ENCODE measurements at places on chromosomes 16 and 17. TPM values are rescaled to one million over a fixed set of nuclear protein-coding genes. Genes with fewer than 3 reads are reported as not detected.

SPN gene
- total RNA-seq = 357 TPM

IGFALS gene
- 0.15 TPM for total RNA-seq

SHISA9 gene
- total RNA-seq = 0.04 TPM

SCRN2 gene
- total RNA-seq = 26.8 TPM

JUP gene
- total RNA-seq = 0.77 TPM

RNF222 gene
- total RNA-seq = 0.10 TPM

DNA sequence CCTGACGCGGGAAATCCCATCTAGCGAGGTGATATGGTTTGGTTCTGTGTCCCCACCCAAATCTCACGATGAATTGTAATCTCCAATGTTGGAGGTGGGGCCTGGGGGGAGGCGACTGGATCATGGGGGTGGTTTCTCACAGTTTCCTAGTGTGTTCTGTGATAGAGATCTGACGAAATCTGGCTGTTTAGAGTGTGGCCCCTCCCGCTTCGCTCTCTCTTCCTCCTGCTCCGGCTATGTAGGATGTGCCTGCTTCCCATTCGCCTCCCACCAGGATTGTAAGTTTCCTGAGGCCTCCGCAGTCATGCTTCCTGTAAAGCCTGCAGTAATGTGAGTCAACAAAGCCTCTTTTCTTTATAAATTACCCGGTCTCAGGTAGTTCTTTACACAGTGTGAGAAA is 31.6 kb downstream of the IFT140 start:
- no peak for DNase-seq
- H3K27ac ChIP-seq = no peak overlapping the region
- no peaks in the 10 kb centered on the region for H3K36me3 ChIP-seq
- H3K4me1 ChIP-seq = no peaks in the 10 kb centered on the region

- peaks cover 11% of the 10 kb centered on the region for H3K36me3 ChIP-seq
- H3K27me3 ChIP-seq = peaks cover 26% of the 10 kb centered on the region
- H3K27ac ChIP-seq = peak overlapping the region; percentile 86
- H3K4me3 ChIP-seq = peak overlapping the region; percentile 90
- DNase-seq = no peak
- peaks cover 41% of the 10 kb centered on the region for H3K4me1 ChIP-seq
Measured at GRCh38 chr17:49764559-49765180, 739 bp upstream of the FAM117A start.

DNA sequence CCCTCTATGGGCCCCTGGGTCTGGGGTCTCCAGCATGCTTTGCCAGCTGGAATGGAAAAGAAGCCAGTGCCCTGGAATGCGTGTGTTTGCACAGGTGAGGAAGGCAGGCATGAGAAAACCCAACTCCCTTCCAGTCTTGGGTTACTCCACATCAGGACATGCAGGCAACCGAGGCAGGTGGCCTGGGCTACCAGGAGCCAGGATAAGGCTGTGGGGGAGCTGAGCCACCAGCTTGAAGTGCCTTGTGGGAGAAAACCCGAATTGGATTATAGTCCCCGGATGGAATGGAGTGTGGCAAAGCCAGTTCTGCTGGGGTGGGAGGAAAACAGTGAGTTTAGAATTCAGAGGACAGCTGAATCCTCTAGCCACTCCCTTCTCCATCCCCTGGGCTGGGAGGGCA is 7.2 kb downstream of the SRCIN1 start:
- peaks cover 2% of the 10 kb centered on the region for H3K4me1 ChIP-seq
- H3K27me3 ChIP-seq = peaks cover 88% of the 10 kb centered on the region
- H3K36me3 ChIP-seq = no peaks in the 10 kb centered on the region
- H3K27ac ChIP-seq = no peak overlapping the region
- H3K4me3 ChIP-seq = no peak overlapping the region

- no peaks in the 10 kb centered on the region for H3K36me3 ChIP-seq
- H3K4me1 ChIP-seq = no peaks in the 10 kb centered on the region
- H3K4me3 ChIP-seq = no peak overlapping the region
- H3K27ac ChIP-seq = no peak overlapping the region
Measured at GRCh38 chr16:77169650-77170236, 21.2 kb upstream of the MON1B start.

DNA sequence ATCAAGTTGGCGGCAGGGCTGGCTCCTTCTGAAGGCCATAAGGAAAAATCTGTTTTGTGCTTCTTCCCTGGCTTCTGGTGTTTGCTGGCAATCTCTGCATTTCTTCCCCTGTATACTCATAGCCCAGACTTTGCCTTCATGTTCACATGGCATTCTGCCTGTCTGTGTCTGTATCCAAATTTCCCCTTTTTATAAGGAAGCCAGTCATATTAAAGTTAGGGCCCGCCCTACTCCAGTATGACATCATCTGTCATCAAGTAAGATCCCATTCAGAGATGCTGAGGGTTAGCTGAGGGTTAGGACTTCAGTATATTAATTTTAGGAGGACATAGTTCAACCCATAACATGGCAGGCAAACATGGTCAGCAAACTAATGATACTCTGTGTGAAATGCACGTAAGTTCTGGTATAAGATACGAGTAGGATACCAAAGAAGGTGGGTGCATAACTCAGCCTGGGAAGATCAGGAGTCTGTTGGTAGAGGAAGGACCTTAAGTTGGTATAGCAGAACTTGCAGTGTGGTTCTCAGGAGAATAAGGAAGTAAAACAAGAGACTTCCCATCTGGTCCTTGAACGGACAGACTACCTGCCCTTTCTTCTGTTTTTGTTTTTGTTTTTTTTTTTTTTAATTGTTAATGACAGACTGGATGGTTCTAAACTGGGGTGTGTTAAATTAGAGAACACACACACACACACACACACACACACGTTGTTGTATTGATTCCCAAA is 13.9 kb downstream of the MAP2K6 start:
- no peaks in the 10 kb centered on the region for H3K27me3 ChIP-seq
- peaks cover 17% of the 10 kb centered on the region for H3K36me3 ChIP-seq

DNA sequence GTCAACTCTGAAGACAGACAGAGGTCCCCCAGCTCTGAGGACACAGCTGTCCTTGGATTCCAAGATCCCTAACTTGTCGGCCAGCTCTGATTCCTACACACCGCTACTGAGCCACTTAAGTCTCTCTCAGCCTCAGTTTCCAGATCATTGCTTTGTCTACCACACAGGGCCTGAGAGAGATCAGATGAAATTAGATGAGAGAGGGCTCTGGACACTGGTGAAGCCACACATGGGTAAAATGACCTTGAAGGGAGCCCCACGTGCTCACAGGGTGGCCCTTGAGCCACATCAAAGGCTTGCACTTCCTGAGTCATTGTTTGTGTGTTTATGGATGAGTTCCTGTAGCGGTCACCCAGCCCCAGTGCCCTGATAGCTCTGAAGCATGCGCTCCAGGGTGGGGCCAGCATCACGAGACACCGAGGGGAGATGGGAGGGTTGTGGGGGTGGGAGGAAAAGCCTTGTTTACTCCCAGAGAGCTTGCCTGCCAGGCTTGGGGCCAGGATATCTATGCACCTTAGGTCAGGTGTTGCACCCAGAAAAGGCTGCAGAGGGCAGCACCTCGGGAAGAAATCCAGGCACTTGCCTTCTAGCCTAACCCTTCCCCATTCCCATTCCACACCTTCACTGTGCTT is 32.7 kb upstream of the SLC6A2 start:
- no peak overlapping the region for H3K4me3 ChIP-seq
- H3K36me3 ChIP-seq = no peaks in the 10 kb centered on the region

- no peak overlapping the region for H3K4me3 ChIP-seq
- DNase-seq = no peak
- no peaks in the 10 kb centered on the region for H3K36me3 ChIP-seq
- H3K27me3 ChIP-seq = peaks cover 9% of the 10 kb centered on the region
- H3K4me1 ChIP-seq = peaks cover 12% of the 10 kb centered on the region
Measured at GRCh38 chr17:57881783-57882351, 32.0 kb upstream of the MRPS23 start.

DNA sequence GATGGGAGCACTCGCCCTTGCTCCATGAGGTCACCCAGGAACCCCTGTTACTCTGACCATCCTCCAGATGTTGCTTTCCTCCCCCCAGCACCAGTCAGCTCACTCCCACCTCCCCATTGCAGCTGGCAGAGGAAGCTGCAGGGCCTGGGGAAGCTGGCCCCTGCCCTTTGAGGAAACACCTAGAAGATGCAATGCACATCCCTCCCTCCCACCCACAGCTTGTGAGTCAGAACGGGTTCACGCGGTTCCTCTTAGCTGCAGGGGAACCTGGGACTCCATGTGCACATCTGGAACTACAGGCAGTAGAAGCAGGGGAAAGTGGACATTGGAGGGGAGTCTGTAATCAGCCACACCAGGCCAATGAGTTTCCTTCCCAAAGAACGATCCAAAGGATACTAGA is 96.9 kb downstream of the KATNIP start:
- no peak overlapping the region for H3K27ac ChIP-seq
- H3K4me3 ChIP-seq = no peak overlapping the region
- no peak for DNase-seq
- H3K27me3 ChIP-seq = no peaks in the 10 kb centered on the region
- peaks cover 3% of the 10 kb centered on the region for H3K36me3 ChIP-seq
- H3K4me1 ChIP-seq = no peaks in the 10 kb centered on the region

- peaks cover 3% of the 10 kb centered on the region for H3K4me1 ChIP-seq
- H3K27ac ChIP-seq = no peak overlapping the region
- H3K27me3 ChIP-seq = peaks cover 14% of the 10 kb centered on the region
- DNase-seq = no peak
- no peaks in the 10 kb centered on the region for H3K36me3 ChIP-seq
- no peak overlapping the region for H3K4me3 ChIP-seq
Measured at GRCh38 chr17:55794725-55795482, 44.1 kb downstream of the PCTP start.

DNA sequence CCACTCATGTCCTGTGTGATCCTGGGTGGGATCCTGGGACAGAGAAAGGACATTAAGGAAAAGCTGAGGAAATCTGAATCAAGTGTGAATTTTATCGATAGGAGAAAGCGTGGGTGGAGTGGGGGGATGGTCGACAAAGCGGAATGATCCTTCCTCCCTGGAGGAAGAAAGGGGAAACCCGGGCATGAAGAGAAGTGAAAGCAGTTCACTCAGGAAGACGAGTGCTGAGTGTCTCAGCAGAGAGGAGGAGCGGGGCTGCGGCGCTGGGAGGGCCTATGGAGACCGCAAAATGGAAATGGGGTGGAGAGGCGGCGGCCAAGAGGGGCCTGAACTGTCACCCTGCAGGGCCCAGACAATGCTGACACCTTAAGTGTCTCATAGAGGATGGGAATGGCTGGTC is 8.7 kb downstream of the ZDHHC7 start:
- peaks cover 34% of the 10 kb centered on the region for H3K4me1 ChIP-seq
- no peak for DNase-seq
- H3K36me3 ChIP-seq = no peaks in the 10 kb centered on the region
- H3K27me3 ChIP-seq = no peaks in the 10 kb centered on the region
- H3K27ac ChIP-seq = no peak overlapping the region
- H3K4me3 ChIP-seq = no peak overlapping the region

DNA sequence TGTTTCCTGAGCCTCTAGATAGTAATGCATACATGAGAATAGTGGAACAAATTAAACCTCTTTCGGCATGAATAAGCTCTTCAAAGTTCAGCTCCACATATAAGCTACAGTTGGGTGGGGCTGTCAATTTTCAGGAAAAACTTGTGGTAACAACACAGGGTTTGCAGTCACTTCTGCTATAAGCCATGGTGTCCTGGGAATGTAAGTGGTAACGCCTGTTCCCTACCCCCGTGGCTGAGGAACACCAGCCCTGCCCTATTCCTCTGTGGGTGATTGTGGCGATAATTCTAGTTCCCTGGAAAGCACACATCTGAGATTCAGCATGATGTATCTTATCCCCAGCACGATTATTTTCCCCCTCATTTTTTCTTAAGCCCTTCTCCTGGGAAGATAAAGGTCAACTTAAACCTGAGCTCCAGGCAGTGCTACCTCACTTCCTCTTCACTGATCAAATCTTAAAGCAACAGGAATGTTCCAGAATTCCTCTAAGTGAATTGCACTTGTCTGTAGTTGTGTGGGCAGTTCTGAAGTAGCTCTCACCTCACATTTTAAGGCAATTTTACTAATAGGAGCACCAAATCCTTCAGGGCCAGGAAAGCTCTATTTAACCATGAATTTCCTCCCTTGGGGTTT is 500.7 kb upstream of the HSBP1 start:
- H3K27ac ChIP-seq = no peak overlapping the region
- H3K27me3 ChIP-seq = no peaks in the 10 kb centered on the region
- H3K4me3 ChIP-seq = no peak overlapping the region
- H3K36me3 ChIP-seq = no peaks in the 10 kb centered on the region
- no peaks in the 10 kb centered on the region for H3K4me1 ChIP-seq

Measured in activated CD4-positive, alpha-beta T cell treated with anti-CD3 and anti-CD28 coated beads, Interleukin-2, amount 10 ng/mL, durations not matched to agents 7 days and 5 days (primary cell).